DMS79 (cell line): ENCODE measurements at places on chromosomes 12 and 14.

GRCh38 chr14:77593501-77593961, 22.9 kb downstream of the SPTLC2 start:
- no peak for DNase-seq

DNA sequence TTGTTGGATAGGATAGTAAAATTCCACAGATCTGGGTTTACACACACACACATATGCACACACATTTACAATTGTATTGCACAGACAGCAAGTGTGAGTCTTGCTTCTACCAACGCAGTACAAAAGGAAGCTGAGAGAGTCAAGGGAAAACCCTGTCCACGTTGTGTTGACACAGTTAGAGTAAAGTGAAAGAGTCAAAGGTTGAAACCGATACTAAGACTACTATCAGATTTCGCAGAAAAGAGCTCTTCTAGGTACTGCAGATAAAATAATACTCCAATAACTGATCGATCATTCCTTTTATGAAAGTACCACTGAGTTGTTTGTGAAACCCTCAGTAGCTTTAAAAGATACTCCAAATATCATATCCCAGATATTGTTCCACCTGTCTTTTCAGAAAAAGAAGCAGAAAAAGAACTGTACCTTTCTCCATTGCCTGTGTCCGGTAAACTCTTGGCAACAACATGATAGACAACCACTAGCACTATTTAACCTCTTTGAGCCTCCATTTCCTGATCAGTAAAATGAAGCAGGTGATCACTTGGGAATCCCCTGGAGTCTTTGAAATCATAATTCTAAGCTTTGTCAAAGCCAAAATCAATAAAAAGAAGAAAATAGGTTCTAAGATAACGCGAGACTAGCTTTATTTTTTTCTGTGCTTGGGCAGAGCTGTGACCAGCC, 224.6 kb upstream of the FOXN3 start:
- DNase-seq: no peak

GRCh38 chr14:55245657-55246268, 25.5 kb upstream of the FBXO34 start:
- DNase-seq: no peak

DNA sequence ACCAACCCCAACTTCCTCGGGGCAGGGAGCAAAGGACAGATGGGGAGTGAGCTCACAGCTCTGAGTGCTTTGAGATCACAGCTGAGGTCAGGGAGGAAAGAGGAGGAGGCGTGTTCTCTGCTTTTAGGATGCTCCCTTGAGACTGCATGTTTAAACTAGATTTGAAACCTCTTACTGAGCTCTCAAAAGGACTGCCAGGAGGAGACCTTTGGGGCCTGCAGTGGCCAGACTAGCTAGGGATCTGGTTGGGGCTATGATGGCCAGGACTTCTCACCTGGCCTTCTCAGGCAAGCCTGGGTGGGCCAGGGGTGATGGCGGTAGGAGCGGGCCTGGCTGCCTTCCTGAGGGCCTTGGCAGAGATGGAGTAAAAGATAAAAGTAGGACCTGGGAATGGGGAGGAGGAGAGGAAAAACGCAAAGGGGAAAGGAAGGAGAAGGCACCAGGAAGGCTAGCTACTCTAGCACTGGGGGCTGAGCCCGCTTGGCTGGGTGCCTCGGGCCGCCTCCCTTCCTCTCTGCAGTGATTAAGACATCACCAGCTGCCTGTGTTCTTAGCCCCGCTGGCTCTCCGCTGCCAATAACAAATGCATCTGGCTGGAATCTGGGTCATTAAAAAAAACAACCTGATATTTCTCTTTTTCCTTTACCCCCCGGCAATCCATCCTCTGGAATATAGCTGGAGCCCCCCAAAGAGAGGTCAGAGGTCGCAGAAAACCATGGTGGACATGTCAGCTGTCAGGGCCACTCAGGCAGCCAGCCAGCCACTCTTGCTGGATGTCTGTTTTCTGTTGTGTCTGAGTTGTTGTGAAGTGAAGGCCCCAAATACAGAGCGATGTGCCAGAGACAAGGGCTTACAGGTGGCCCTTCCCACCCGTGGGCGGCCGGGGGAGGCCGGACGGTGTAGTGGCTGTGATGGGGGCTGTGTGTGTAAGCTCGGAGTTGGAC, 141.3 kb downstream of the TSPAN9 start:
- DNase-seq: peak; percentile 70

- DNase-seq: no peak
Observed at GRCh38 chr14:92937051-92937937, 14.3 kb downstream of the CHGA start.

- DNase-seq: peak; percentile 82
Observed at GRCh38 chr14:23154964-23155587, 28.4 kb downstream of the SLC7A8 start.

DNA sequence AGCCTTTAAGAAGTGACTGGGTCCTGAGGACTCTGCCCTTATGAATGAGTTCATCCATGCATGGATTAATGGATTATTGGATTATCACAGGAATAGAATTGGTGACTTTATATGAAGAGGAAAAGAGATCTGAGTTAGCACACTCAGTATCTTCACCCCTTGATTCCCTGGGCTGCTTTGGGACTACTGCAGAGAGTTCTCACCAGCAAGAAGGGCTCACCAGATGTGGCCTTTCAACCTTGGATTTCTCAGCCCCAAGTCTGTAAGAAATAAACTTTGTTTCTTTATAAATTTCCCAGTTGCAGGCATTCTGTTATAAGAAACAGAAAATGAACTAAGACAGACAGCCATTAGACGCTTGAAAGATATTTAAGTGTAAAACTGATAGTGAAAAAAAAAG, 509.2 kb downstream of the FLRT2 start:
- DNase-seq: no peak

GRCh38 chr14:102933618-102934231, 11.3 kb downstream of the AMN start:
- no peak for DNase-seq

GRCh38 chr12:40988824-40989223, 199.3 kb upstream of the PDZRN4 start:
- DNase-seq: no peak

- DNase-seq: no peak
Observed at GRCh38 chr14:58915646-58916045, 272.8 kb upstream of the DAAM1 start.

DNA sequence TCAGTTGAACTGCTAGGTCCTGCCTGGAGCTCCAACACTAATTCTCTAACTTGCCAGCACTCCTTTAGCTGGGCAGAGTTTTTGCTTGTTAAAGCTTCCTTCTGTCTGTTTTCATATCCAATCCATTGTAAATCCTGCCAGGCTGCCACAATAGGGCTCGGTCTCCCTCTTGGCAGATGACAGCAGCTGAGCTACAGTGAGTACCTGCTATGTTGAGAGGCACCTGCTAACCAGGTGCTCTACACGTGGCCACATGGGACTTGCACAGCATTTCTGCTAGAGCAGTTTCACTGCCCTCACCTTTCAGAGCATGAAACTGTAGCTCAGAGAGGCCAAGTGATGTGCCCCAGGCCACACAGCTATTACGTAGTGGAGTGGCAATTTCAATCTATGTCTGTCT, 106.6 kb upstream of the NOS1 start:
- DNase-seq: peak; percentile 21

DNA sequence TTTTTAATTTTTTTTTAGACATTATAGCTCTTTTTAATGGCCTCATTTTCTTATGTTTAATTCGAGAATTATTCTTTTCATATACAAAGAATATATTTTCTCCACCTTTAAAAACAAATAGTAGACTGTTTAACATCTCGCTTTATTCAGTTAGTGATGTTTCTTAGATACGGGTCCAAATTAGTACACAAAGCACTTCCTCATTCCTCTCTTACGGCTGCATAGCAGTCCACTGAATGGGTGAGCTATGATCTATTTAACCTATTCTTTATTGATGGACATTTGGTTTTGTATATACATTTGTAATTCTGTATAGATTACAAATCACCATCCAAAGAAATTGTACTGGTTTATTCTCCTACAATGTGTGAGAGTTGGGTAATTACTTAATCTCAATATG, 8.3 kb upstream of the GPR162 start:
- no peak for DNase-seq

DNA sequence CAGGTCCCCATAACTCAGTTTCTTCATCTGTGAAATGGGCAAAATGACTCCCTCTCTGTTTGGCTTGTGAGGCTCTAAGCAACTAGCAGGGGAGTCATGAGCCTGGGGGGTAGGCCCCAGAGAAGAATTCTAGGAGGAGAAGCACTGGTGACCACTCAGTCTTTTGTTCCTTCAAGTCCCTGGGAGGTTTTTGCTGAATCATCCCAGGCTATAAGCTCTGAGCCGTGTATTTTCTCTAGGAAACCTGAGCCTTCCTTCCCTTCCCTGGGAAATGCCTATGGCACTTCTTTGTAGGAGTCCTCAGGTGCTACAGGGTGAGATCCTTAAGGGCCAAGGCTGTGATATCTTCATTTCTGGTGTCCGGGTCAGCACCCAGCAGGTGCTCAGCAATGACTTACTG, 4.5 kb downstream of the RPH3A start:
- no peak for DNase-seq

DNA sequence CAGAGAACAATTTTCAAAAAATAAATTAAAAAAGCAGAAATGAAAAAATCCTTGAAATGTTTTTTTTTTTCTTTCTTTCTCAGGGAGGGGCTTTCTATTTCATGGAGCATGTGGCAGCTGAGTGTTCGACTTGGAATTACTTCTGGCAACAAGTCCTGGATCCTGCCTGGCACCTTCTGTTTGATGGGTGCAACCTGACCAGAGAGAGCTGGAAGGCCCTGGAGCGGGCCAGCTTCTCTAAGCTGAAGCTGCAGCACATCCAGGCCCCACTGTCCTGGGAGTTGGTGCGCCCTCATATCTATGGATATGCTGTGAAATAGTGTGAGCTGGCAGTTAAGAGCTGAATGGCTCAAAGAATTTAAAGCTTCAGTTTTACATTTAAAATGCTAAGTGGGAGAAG, 22.5 kb upstream of the HIGD1C start:
- DNase-seq: no peak

- DNase-seq: no peak
Observed at GRCh38 chr14:91570021-91570420, 59.9 kb upstream of the PPP4R3A start.

- DNase-seq: no peak
Observed at GRCh38 chr14:80606347-80606772, 335.2 kb downstream of the CEP128 start.

- DNase-seq: no peak
Observed at GRCh38 chr14:39576736-39577135, 144.5 kb upstream of the FBXO33 start.

- DNase-seq: no peak
Observed at GRCh38 chr12:116677202-116677661, 60.6 kb downstream of the SPRING1 start.

- DNase-seq: no peak
Observed at GRCh38 chr14:28565345-28565744, 201.2 kb upstream of the FOXG1 start.

- DNase-seq: no peak
Observed at GRCh38 chr12:101581190-101581589, 13.6 kb upstream of the MYBPC1 start.

GRCh38 chr12:71870416-71870815, 30.9 kb downstream of the TBC1D15 start:
- DNase-seq: no peak

GRCh38 chr14:25904446-25904845, 693.4 kb downstream of the NOVA1 start:
- DNase-seq: no peak

DNA sequence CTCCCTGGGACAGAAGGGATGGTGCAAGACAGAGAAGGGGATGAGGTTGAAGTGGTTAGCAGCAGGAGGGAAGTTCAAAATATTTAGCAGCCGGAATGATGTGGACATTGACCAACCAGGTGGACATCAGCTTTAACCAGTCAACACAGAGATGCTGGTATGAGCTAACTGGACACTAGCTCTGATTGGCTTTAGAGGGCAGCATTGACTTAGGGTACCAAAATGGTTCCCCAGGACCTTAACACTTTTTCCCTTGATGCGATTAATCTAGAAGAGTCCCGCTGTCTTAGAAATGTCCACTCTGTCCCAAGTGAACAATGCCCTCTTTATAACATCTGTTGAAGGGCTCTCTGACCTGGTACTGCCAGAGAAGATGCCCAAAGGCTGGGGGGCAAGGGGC, 134.0 kb upstream of the GSC start:
- DNase-seq: no peak

GRCh38 chr12:69161829-69162228, 77.5 kb upstream of the CPSF6 start:
- peak; percentile 15 for DNase-seq

DNA sequence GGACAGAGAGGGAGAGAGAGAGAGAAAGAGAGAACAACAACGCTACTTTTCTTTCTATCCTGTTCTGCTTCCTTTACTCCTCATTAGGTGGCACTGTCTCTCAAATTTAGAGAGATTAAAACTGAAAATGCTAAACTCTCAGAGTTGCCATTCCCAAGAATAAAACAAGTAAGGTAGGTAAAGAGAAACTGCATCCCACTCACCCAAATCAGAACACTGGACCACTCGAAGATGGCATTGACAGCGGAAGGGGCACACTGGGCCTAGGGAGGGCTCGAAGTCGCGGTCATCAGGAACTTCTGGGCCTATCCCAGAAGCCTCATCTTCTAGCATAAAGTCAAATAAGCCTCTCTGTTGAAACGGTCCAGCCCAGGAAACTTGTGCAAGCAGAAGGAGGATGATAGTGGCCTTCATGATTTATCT, 4.5 kb downstream of the DCN start:
- DNase-seq: no peak

- DNase-seq: no peak
Observed at GRCh38 chr12:12986775-12987331, 13.2 kb downstream of the HEBP1 start.

DNA sequence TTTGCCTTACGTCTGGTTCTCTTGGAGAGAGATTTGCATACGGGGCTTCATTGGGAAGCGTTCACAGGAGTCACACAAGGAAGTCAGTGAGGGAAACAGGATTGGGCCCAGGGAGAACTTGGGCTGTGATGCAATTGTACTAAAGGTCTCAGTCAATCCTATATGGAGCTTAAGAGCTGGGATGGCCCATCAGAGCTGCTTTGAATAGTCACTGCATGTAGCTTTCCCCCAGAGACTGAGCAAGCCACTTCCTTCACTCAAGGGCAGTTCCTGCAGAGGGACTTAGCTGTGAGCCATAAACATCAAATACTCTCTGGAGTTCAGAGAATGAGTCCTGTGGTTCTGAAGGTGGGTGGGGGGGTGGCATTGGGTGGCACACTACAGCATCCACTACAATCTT, 605.4 kb downstream of the MED13L start:
- no peak for DNase-seq

- DNase-seq: no peak
Observed at GRCh38 chr14:45868863-45869262, 615.9 kb upstream of the MIS18BP1 start.

DNA sequence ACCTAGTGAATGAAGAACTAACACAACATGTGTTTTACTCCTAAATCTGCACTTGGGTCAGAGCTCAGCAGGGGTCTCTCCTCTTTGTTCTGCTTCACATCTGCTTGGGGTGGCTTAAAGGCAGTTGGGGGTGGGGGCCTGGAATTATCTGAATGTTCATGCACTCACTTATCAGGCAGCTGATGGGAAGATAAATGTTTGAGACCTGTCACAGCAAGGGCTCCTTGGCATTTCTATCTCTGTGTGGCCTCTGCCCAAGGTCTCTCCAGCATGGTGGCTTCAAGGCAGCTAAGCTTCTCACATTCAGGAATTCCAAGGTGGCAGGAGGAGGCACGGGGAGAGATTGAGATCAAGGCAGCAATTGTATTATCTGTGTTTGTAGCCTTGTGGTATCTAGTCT, 6.4 kb upstream of the HMGA2 start:
- no peak for DNase-seq
